ENCODE measurements at places on chromosomes 2 and 18.

DNA sequence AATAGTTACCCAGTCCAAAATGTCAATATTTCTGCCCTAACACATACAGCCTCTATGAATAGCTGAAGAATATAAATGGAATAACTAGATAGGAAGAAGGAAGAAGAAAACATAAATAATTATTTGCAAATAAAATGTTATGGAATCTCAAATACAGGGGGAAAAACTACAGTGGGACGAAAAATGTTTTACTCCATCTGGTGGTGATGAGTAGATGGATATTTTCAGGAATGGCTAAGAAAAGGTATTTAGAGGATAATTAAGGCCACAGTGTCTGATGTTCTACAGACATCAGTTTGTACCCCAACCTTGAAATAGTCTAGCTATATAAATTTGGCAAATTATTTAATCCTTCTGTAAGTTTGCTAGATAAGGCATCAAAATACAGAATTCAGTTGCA, 178.1 kb upstream of the FSHR start:
- no peak for DNase-seq

GRCh38 chr18:59459369-59460071, 100.5 kb upstream of the LMAN1 start:
- DNase-seq: no peak

GRCh38 chr2:237693291-237693994, 66.1 kb downstream of the LRRFIP1 start:
- DNase-seq: no peak

DNA sequence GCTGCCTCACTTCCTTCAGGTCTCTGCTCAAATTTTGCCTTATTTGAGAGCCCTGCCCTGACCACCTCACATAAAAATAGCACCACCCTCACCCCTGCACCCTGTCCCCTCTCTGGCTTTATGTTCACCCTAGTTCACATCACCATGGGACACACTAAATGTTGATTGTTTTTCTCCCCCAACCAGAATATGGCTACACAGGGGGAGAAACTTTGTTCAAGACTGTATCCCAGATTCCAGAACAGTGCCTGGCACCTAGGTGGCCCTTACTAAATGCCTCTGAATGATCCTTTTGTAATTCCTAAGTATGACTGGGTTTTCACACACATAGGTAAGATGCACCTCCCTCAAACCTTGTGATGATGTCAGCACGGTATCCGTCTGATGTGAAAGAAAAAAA, 28.4 kb upstream of the CATIP start:
- no peak for DNase-seq

DNA sequence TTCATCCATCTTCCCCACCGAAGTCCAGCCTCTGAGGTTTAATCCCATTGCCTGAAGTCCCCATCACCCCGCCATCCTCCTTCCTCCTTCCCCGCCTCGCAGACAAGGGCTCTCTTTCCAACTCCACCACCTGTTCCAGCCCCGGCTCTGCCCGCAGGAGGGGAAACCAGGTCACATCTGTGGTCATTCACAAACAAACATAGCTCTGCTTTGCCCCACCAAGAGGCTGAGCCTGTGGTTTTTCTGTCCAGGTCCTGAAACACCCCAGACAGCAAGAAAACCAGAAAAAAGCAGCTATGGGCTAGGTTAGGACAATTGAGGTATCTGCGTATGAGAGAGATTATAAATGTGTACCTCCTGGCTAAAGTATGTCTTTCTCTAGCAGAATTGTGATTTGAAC, 144.7 kb downstream of the GLI2 start:
- no peak for DNase-seq

DNA sequence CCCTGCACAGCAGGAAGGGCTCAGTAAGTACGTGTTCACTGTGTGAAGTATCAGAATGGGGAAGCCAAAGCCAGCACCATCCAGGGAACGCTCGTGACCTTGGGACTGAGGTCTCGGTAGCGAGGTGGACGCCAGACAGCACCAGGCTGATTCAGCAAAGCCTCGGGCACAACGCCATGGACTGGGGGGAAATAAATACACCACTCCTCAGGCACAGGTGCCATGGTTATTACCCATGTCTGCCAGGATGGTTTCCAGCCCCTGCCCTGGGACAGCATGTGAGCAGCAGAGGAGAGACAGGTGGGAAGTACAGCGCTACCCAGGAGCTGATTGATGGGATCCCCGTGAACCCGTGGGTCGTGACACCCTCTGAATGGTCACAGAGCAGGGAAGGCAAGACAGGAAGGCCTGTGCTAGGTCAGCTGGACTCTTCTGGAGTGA, 53.0 kb downstream of the REEP1 start:
- DNase-seq: no peak

- no peak for DNase-seq
Observed at GRCh38 chr2:157325786-157326185, at the start of gene ERMN. TSS of gene ERMN (minus strand) at chr2:157325824. CDS start at chr2:157325642, 182 bp downstream.

GRCh38 chr2:234839285-234839684, 112.5 kb upstream of the SH3BP4 start:
- DNase-seq: no peak

- no peak for DNase-seq
Observed at GRCh38 chr2:136332436-136333095, 214.6 kb upstream of the CXCR4 start.
